NCI-H69 (cell line): ENCODE measurements at places on chromosomes 12 and 14.
A peak's percentile ranks its signal among the peaks of the same experiment; 100 is the strongest.

DNA sequence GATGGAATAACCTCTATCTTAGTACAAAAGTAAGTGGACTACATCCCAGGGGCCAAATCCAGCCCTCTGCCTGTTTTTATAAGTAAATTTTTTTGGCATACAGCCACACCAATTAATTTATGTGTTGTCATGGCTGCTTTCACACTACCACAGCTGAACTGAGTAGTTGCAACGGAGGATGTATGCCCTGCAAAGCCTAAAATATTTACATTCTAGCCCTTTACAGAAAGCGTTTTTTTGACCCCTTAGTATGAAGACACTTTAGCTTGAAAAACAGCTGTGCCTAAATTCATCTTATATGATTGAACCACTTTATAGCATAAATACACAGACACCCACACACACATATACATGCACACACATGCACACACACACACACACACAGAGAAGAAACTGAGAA is 501.6 kb downstream of the EGLN3 start:
- peak; percentile 22 for DNase-seq

- DNase-seq: no peak
Measured at GRCh38 chr12:16389594-16389993, 42.1 kb downstream of the MGST1 start.

DNA sequence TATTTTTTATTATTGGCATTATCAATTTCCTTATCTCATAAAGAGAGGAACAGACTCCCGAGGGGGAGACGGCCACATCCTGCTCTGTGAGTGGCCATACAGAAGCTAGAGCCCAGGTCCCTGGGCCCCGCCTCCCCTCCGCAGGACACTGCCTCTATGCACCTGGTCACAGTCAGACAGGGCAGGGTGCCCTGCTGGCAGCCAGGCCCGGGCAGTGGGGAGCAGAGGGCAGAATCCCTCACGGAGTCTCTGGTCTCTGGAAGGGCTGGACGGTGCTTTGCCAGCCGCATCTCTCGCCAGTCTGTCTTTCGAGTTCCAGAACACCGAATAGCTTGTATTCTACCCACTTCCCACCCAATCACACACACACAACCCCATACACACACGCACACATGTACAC is 16.4 kb upstream of the CACNA2D4 start:
- no peak for DNase-seq

DNA sequence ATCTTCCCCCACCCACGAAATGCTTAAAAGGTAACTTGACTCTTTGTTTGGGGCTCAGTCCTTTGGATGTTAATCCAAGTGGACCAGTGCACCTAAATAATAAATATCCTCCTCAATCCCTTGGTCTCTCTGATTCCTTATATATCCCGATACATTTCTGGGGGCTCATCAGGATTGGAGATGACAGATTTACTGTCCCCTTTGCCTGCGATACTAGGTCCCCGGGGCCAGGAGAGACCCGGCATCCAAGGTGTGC is 26.3 kb downstream of the KLRK1 start:
- DNase-seq: no peak

GRCh38 chr12:91196436-91196835 is 13.8 kb upstream of the DCN start:
- DNase-seq: no peak

- no peak for DNase-seq
Measured at GRCh38 chr12:108304633-108305032, 34.5 kb downstream of the CMKLR1 start.

GRCh38 chr12:68334132-68334531 is 2.0 kb upstream of the MDM1 start:
- peak; percentile 77 for DNase-seq

- DNase-seq: peak; percentile 48
Measured at GRCh38 chr12:104136577-104136976, 1.4 kb downstream of the NFYB start.

- DNase-seq: no peak
Measured at GRCh38 chr12:31603546-31604009, 12.6 kb upstream of the DENND5B start.
